ENCODE measurements at places on chromosomes 3 and 15.
A peak's percentile ranks its signal among the peaks of the same experiment; 100 is the strongest.

DNA sequence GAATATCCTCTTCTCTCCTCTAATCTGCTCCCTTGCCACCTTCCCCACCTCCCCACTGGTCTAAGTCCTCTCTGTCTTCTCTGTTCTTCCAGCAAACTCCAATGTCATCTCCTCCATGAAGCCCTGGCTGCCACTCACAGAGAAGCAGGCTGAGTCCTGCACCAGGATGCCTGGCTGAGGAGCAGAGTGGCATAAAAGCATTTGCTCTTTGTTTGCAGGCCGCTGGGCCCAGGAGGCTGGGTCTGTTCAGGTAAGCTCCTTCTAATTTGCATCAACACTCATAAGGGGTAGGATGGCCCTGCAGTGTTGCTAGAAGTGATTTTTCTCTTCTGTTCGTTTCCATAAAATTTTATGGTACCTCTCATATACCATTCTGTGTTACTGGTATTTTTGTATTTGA, 43.2 kb upstream of the KLHL25 start:
- DNase-seq, result no peak

GRCh38 chr15:83340087-83340486, 55.6 kb upstream of the BNC1 start:
- no peak for DNase-seq

DNA sequence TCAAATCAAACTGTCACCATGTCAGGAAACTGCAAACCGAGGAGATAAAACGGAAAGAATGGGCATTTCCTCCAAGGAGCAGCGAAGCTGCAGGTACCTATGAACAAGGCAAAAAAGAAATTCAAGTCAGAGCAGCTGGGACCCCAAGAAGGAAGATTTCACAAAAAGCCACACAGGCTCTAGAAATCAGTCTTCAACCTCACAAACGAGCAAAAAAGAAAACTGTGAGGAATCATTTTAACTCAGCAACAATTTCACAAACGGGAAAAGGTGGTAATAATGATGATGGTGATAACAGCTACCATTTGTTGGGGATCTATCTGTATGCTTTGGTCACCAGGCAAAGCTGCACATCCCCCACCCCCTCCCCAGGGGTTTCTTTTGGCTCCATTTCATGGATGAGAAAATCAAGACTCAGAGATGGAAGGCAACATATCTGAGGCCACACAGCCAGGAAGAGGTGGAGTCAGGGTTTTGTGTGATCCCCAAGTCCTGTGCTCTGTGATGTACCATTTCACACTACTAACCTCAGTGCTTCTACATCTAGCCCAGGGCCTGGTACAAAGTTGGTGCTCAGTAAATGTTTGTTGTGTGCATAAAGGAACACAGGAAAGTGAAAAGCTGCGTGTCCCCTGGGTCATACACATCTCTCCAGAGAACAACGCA, 109.9 kb downstream of the IQSEC1 start:
- no peak for DNase-seq

- peak; percentile 75 for DNase-seq
These were observed 462 bp downstream of the EDEM1 start for GRCh38 chr3:5187920-5188418.

All from activated CD4-positive, CD25-positive, alpha-beta regulatory T cell treated with anti-CD3 and anti-CD28 coated beads, Interleukin-2, amount 50 U/mL, for 72 hours (primary cell).